CD4-positive, alpha-beta T cell treated with Interleukin-4 for 4 hours (primary cell): ENCODE measurements at places on chromosomes 13 and 19.

DNA sequence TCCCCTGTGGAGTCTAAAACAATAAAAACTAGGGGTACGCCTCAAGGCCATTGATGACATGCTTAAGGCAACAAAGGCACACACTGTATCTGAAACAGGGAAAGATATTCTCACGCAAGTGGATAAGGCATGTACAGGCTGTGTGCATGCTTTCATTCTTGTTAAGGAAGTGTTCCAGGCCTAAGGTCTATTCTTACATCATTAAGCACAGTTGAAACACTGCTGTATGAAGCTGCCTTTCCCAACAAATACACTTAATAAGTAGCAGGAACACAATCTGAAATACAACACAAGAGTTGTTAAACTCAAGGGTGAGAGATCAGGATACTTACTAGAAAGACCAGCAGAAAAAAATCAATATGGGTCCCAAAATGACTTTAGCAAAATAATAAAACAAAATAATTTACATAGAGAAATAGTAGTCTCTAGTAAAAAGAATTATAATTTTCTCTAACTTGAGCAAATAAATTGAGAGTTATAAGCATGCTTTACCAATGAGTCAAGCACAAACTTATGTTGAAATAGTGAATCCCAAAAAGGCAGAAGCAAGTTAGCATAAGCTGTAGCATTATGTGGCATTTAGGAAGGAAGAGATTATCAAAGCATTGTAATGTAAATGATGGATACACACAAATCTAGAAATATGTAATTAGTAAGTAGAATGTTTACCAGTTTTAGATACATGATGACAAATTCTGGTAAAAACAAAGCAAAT lies 796.9 kb downstream of the SLITRK1 start:
- DNase-seq: no peak

DNA sequence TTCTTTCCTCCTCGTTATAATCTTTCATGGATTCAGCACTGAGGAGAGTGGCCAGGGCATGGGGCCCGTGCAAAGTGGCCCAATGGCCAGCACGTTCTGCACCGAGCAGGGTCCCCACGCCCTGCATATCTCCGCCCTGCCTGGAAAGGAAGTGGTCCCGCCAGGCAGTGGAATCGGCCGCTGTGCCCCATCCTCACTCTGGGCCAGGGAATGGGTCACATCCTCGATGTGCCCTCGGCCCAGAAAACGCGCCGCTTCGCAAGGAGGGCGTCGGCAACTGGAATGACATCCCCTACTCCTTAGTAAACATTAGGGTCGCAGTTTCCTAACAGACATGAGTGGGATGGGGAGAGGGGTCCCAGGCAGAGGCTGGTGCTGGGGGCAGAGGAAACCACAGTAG lies 90.7 kb downstream of the ZNF254 start:
- no peak for DNase-seq

DNA sequence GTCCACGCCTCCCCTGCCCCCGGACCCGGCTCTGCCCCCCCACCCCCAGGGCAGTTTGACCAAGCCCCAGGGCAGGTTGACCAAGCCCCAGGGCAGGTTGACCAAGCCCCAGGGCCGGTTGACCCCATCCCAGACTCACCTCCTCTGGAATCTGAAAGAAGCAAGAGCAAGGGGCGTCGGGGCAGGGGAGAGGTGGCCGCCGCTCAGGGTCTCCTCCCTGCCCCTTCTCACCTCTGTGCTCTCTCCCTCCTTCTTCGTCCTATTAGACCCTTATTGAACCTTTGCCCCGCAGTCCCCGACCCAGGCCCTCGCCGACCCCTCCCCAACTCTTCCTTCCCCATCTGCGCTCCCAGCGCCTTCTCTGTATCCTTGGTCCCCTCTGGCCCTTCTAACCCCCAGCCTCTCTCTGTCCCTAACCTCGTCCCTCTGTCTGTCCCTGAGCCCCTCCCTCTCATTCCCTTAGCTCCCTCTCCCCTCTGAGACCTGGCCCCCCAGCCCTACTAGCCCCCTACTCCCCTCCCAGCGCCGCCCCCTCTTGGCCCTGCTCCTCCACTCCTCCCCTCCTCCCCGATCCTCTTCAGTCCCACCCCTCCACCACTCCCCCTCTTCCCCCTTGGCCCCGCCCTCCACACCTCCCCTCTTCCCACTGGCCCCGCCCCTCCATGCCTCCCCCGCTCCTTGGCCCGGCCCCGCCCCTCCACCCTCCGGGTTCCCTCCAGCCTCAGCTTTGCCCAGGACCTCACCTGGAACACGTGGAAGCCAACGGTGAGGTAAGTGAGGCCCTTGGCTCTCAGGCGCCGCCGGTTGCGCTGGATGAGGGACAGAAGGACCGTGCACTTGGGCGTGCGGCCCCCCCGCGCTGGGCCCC lies 7.6 kb downstream of the CAPN12 start:
- peak; percentile 30 for DNase-seq

GRCh38 chr13:45807520-45808099 lies 43.9 kb downstream of the SIAH3 start:
- peak; percentile 17 for DNase-seq

DNA sequence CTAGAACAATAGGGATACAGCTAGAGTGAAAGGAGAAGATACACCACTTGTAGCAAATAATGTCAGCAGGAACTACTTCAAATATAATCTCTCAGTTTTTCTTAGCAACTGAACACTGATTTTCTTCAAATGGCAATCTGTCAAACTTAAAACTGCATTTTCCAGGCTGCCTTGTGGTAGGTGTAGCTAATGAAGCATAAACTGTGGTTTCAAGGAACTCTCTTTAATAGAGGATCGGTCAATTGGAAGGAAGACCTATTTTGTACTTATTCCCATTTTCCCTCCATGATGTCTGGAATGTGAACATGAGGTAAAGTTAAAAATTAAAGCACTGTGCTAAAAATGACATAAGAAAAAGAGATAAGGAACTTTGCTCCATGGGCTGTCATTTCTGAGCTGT lies 1261.9 kb downstream of the PCDH17 start:
- DNase-seq: no peak

GRCh38 chr13:77544355-77544754 lies 8.8 kb downstream of the SCEL start:
- no peak for DNase-seq

- DNase-seq: peak; percentile 87
Observed at GRCh38 chr19:45444318-45445041, 20.8 kb upstream of the ERCC1 start.

DNA sequence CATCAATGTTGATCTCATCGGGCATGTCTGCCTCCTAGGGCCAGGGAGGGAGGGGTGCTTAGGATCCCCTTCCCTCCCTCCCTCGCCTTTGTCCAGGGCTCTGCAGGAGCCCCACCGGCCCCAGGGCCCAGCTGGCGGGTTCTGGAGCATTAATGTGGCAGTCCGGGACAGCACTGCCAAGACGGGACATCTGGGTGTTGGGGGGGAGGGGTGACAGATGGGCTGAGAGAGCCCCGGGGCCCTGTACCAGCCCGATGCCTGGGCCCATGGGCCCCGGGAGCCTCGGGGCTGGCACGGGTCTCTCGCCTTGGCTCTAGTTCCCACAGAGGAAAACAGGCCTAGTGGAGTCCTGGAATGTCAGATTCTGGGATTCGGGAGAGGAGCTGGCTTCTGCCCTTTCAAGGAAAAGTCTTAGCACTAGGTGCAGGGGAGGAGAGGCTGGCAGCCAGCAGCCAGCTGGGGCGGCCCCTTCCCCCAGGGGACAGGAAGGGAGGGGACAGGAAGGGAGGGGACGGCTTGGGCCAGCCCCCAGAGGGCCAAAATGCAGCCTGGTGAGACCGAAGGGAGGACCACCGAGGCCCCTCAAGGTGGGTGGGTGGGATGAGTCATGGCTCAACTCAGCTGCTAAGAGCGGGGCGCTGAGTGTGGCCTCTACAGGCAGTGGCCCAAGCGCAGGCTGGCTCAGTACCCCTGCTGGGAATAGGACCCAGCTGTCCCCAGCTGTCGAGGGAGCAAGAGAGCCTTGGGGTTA lies 3.1 kb downstream of the PPP1R14A start:
- no peak for DNase-seq

DNA sequence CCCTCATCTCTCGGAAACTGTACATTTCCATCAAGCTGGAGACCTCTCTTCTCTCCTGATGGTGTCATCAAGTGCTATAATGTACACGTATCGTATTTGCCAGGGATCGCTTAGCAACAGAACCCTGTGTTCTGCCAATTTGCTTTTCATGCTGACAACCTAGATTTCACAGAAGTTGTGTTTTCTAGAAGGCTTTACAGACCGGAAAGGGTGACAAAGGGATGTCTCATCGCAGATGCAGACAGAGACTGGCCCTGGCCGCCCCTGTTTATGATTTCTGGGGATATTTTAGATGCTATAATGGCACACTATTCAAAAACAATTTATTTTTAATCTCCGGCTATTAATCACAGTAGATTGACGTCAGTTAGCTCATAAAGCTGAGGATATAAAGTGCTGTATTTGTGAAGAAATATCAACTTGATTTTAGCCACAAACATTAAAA lies 291.4 kb downstream of the IRS2 start:
- DNase-seq: no peak

GRCh38 chr19:40609561-40610395 lies 8.6 kb downstream of the LTBP4 start:
- peak; percentile 81 for DNase-seq

DNA sequence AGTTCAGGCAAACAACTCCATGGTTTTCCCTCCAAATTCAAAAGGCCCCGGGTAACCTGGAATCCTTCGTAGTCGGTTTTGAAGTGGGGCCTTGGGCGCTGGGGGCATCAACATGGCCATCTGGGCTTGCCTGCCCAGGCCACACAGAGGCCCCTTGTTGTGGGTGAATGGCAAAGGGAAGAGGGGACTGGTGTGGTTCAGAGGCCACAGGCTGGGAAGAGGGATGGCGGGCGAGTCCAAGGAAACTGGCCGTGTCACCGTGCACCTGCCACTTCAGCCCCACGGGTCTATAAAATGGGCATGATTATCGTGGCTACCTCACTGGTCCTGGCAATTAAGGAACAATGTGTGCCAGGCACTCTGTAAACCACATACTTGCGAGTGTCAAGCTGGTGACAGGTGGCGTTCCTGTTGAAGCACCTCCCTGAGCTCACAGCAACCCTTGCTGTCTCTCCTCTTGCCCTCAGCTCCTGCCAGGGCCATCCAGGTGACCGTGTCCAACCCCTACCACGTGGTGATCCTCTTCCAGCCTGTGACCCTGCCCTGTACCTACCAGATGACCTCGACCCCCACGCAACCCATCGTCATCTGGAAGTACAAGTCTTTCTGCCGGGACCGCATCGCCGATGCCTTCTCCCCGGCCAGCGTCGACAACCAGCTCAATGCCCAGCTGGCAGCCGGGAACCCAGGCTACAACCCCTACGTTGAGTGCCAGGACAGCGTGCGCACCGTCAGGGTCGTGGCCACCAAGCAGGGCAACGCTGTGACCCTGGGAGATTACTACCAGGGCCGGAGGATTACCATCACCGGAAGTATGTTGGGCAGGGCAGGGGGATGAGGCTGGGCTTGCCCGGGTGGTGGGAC lies 1.3 kb downstream of the LSR start:
- no peak for DNase-seq

DNA sequence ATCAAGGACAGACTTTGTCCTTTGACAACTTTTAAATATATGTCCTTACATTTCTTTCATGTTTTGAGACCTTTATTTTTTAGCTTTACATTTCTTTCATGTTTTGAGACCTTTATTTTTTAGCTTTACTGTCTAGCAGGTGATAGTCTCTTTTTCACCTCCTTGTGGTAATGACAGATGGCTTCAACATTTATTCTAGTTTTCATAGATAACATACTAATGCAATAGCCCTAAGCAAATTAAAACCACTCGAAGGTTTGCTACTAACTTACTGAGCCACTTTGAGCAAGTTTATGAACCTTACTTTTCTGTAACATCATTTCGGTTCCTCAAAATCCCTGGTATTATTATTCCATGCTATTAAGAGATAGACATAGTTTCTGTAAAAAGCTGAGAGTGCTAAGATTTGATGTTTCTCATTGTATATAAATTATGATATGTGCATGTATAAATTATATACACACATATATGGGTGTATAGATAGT lies 4.5 kb downstream of the DACH1 start:
- no peak for DNase-seq

DNA sequence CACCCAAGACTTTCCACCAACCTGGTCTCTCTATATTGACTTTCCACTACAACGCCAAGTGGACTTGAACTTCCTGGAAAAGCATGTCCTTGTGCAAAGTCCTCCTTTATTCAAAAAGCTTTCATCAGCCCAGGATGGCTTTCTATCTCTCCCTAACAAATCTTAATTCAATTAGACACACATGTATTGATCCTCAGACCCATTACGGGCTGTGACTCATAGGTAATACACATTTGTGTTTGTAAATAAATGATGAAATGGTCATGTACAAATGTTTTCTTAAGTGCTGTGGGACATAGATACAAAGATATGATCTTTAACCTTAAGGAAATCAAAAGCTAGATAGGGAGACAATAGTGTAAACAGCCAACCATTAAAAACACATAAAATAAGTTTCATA lies 1189.7 kb downstream of the EFNB2 start:
- no peak for DNase-seq

DNA sequence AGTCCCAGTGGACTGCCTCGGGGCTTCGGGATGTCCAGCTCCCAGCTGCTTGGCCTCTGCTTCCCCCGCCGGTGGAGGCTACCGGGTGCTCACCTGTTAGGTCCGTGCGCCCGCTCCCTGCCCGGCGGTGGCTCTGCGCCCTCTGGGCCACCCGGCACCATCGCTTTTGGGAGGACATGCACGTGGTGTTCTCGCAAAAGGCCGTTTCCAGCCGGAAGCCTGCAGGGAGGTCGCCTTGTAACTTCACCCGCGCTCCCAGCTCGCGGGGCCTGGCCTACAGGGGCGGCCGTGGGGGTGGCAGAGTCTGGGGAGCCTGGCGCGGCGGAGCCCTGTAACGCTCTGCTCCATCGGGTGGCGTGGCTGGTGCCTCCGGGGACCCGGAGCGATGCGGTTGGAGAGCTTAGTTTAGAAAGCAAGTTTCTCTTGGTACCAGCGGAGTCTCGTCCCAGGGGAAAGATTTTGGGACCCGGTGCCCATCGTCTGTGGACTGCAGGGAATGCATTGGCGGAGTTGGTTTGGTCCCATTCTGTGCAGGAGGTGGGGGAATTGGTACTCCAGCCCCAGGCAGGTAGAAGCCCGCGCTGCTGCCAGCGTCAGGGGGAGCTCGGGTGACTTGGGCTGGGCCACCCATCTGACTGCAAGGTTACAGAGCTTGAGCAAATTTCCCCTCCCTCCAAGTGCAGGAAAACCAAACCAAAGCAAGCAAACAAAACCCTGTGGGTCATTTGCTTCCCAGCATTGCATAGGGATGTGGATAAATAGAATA lies 673 bp downstream of the SPATA13 start:
- no peak for DNase-seq

DNA sequence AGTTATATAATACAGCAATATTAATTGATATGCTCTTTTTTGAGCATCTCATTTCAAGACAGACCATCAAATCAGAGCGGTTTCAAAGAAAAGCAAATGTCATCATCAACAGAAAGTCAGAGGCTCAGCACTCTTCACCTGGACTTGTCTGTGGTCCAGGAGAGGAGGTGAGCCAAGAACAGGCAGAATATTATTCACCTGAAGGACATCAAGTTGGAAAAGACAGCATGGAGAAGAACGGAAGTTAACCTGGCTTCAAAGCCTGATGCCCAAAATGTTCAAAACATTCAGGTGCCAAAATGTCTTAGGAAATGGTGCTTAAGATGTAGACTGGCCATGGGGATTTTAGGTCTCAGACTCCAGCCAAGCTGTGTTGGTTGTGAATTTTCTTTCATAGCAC lies 40.7 kb downstream of the FGF14 start:
- DNase-seq: no peak

GRCh38 chr13:111519041-111519440 lies 198.6 kb downstream of the TEX29 start:
- no peak for DNase-seq

- DNase-seq: no peak
Observed at GRCh38 chr13:94660695-94661326, 51.5 kb downstream of the SOX21 start.

GRCh38 chr19:38252385-38252784 lies 3.8 kb downstream of the PPP1R14A start:
- no peak for DNase-seq
